Central memory CD8-positive, alpha-beta T cell (primary cell): ENCODE measurements at places on chromosomes 1 and 21.

DNA sequence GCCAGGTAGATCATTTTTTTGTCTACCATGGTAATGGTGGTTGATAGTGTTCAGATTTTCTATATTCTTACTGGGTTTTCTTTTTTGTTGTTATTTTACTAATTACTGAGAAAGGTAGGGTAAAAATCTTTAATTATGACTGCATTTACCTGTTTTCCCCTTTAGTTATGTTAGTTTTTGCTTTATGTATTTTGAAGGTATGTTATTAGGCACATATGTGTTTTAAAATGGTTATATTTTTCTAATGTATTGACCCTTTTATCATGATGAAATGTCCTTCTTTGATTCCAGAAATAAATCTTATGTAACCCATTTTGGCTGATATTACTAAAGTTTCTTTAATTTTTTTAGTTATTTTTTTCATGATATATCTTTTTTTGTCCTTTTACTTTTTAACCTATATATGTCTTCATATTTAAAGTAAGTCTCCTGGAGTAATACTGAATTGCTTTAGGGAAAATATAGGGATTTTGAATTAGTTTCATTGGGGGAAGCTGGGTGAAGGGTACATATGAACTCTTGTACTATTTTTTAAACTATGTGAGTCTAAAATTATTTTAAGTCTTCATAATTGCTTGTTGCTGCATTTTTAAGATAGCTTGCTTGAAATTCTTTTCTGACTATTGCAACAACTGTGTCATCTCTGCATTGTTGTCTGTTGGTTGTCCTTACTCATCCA lies 22.4 kb downstream of the SLC35A3 start:
- peaks cover 5% of the 10 kb centered on the region for H3K4me1 ChIP-seq
- H3K4me3 ChIP-seq, result no peak overlapping the region
- peaks cover 16% of the 10 kb centered on the region for H3K36me3 ChIP-seq
- no peak overlapping the region for H3K27ac ChIP-seq
- no peaks in the 10 kb centered on the region for H3K27me3 ChIP-seq
- DNase-seq, result no peak

DNA sequence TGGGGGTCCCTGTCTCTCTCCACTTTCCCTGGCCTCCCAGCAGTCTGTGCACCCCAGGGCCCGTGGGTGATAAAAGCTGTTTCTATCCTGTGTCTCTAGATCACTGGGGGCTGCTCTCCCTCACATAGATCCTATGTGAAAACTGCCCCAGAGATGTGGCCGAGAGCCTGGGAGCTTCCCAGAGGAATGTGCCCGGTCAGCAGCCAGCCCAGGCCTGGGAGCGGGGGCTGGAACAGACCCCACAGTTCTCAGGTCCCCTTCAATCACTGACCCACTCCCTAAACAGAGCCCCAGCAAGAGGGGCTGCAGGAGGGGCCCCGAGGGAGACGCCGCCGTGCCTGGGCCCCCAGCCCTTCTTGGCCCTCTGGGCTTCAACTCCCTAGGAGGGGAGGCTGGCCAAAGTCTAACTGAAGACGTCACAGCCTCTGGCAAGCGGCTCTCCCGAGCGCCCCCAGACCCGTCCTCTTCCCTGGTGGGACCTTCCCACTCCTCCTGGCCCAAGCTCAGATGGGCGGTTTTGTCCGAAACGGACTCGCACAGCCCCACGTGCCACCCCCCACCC lies 403 bp downstream of the MXRA8 start:
- H3K36me3 ChIP-seq, result no peaks in the 10 kb centered on the region
- no peak overlapping the region for H3K27ac ChIP-seq
- no peak for DNase-seq
- H3K4me3 ChIP-seq, result no peak overlapping the region
- peaks cover 39% of the 10 kb centered on the region for H3K27me3 ChIP-seq

DNA sequence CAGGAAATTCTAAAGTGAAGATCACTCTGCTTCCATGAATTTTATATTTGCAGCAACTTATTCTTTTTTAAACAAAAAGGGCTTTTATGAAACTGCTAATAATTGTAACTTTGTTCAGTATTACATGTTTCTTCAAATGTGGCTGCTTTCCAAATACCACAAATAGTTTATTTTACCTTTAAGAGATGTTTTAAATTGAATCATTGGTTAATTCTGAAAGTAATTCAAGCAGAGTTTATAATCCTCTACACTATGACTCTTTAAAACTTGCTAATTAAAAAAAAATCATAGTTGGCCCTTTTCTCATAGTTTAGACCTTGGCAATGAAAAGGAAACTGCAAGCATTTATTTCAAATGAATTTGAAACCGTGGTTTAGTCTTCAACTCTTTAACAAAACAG lies 59.6 kb downstream of the SDCCAG8 start:
- no peaks in the 10 kb centered on the region for H3K4me1 ChIP-seq
- H3K36me3 ChIP-seq, result peaks cover 13% of the 10 kb centered on the region
- no peak overlapping the region for H3K27ac ChIP-seq
- H3K27me3 ChIP-seq, result no peaks in the 10 kb centered on the region
- no peak for DNase-seq
- H3K4me3 ChIP-seq, result no peak overlapping the region

- H3K4me1 ChIP-seq, result peaks cover 22% of the 10 kb centered on the region
- no peak overlapping the region for H3K27ac ChIP-seq
- no peak overlapping the region for H3K4me3 ChIP-seq
- DNase-seq, result no peak
These were observed 7.0 kb upstream of the C1orf174 start for GRCh38 chr1:3907031-3907534.

- DNase-seq, result no peak
- H3K27me3 ChIP-seq, result peaks cover 35% of the 10 kb centered on the region
- H3K4me1 ChIP-seq, result peaks cover 6% of the 10 kb centered on the region
- H3K36me3 ChIP-seq, result peaks cover 26% of the 10 kb centered on the region
These were observed 52.5 kb downstream of the SIM2 start for GRCh38 chr21:36751383-36751782.

GRCh38 chr1:23732363-23733224 lies 10.7 kb upstream of the ELOA start:
- H3K27ac ChIP-seq, result no peak overlapping the region
- H3K36me3 ChIP-seq, result peaks cover 2% of the 10 kb centered on the region
- DNase-seq, result no peak
